ENCODE measurements at places on chromosomes 2 and 18.

- DNase-seq = peak; percentile 72
These were observed 6.5 kb downstream of the SPR start for GRCh38 chr2:72893594-72894319.

GRCh38 chr18:78999939-79000338 is 20.3 kb downstream of the SALL3 start:
- DNase-seq = no peak

GRCh38 chr2:189506514-189506976 is 65.3 kb downstream of the WDR75 start:
- peak; percentile 30 for DNase-seq

GRCh38 chr2:217616936-217617335 is 385.9 kb downstream of the TNS1 start:
- DNase-seq = no peak

- no peak for DNase-seq
These were observed 111.0 kb downstream of the LRRTM1 start for GRCh38 chr2:80193566-80193965.

DNA sequence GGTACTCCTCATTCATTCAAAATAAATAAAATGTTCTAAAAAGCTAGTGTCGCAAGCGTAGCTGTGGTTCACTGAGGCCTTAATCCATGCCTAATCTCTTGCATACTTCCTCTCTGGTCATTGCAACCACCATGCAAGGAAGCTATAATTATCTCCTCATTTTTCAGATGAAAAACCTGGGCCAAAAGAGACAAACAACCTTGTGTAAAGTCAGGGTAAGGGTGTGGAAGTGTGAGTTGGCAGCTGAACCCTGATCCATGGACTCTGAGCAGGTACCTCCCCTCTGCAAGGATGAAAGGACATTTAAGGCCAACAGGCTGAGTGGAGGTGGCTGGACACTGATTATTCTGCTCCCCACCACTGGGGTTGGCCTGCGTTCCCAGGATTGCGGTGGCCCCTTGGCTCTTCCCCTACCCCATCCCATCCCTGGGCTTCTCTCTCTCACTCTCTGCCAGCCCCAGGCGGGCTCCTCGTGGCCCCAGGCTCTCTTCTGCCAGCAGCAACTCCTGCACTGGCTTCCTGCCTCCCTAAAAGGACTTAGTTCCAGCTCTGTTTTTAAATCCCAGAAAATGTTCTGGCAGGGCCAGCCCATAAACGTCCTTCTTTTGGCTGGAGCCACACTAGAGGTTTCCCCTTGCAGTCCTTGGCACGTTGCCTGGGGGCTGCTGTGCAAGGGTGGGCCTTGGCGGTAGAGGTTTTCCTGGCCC is 72.0 kb upstream of the AFF3 start:
- DNase-seq = no peak

- no peak for DNase-seq
These were observed 47.3 kb downstream of the CABLES1 start for GRCh38 chr18:23182606-23183005.

- DNase-seq = peak; percentile 80
These were observed 1.1 kb downstream of the CASP8 start for GRCh38 chr2:201261471-201261870.

DNA sequence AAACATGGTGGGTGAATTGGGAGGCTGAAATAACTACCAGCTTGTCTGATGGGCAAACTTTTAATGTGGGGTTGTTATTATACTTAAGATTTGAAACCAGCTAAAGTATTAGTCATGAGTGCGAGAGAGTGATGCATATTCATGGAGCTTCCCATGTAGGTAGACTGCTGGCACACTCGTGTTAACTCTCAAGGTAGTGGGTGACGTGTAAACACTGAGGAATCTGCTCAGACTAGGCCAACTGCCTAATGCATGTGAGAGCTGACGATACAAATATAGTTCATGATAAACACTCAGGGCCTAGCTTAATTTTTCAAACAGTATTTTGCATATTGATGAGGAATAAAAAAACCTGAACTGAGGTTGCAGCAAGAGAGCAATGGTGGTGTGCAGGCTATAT is 1165.7 kb upstream of the PIK3C3 start:
- no peak for DNase-seq

DNA sequence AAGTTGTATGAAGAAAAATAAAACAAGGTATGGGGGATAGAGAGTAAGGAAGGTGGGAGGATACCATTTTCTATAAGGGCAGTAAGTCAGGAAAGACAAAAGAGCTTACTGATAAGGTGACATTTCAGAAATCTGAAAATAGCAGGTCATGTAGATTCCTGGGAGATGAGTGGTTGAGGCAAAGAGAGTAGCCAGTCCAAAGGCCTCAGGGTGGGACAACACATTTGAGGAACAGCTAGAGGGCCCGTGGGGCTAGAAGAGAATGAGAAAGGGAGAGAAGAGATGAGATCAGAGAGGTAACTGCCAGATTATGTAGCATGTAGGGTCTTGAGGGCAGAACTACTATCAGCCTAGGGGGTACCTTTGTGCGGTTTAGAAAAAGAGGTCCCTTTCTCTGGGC is 2.9 kb downstream of the CLHC1 start:
- DNase-seq = no peak

DNA sequence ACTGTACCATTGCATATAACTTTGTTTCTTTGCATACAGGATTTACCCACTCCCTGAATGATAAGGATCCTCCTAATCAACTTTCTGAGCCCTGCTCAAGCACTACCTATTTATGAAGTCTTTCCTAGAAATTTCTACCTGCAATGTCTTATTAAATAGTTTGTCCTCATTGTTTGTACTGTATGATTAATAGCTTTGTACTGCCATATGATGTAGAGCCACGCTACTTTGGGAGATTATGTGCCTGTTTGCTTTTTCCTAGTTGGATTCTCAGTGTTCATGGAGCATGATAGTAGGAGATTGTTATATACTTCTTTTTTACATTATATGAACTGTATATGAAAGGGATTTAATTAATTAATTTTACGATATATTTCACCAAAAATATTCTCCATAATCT is 327.1 kb upstream of the GALNT5 start:
- no peak for DNase-seq

DNA sequence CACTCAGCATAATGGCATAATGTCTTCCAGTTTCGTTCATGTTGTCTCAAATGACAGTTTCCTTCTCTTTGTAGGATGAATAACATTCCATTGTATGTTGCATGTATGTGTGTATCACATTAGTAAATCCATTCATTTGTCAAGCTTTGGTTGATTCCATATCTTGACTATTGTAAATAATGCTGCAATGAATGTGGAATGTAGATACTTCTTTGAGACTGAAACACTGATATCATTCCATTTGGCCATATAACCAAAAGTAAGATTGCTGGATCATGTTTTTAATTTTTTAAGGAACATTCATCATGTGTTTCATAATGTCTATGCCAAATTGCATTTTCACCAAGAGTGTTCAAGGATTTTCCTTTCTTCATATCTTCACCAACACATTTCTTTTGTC is 1711.4 kb upstream of the PIK3C3 start:
- no peak for DNase-seq

DNA sequence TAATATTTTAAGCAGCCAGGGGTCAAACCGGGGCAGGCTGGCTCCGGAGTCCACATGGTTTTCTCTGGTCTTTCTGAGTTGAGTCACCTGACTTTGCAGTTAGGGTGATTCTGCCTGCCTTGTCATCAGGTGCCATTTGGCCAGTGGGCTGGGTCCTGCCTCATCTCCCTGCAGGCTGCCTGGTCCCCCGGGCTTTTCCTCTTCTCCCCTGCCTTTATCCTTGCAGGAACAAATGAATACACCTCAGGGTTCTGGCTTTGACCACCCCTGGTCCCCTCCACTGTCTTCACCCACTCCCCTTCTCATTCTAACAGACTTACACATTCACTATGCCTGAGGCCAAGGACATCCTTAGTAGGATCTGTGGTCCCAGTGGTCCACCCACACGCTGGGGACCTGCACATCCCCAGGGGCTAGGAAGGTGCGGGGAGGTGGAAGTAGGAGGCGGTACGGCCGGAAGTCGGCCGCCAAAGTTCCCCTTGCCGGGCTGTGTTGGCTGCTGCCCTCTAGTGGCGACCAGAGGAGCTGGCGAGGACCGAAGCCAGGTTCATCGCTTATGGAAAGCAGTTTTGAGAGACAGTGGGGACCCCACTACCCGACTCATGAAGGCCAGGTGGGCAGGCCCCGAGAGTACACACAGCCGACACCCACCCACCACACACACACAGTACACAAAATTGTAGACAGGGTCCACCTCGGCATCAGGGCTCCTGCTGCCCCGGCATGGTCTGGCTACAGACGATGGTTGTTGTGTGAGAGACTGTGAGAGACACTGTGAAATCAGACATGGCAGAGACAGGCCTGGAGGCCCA is 6.3 kb upstream of the TEX261 start:
- peak; percentile 91 for DNase-seq

DNA sequence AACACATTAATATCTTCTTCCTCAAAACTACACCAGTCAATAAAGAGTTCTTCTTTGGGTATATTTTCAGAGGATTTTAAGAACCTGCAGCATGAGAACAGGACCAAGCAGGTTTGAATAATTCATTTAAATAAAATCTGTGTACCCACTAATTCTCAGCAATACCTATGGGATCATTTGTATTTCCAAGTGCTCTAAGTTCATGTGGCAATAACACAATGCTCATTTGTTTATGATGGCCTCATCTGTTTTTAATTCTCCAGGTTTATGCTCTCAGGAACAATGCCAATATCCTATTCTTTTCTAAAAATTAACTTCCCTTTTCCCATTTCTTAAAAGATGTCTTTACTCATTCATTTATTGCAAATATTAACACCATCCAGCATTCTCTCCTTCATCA is 264.7 kb downstream of the METTL4 start:
- no peak for DNase-seq

- DNase-seq = no peak
These were observed 776.1 kb upstream of the ID2 start for GRCh38 chr2:7905756-7906155.

- DNase-seq = no peak
These were observed 381.0 kb upstream of the ID2 start for GRCh38 chr2:8300905-8301304.

- DNase-seq = no peak
These were observed 31.6 kb upstream of the CASP10 start for GRCh38 chr2:201151127-201151981.

DNA sequence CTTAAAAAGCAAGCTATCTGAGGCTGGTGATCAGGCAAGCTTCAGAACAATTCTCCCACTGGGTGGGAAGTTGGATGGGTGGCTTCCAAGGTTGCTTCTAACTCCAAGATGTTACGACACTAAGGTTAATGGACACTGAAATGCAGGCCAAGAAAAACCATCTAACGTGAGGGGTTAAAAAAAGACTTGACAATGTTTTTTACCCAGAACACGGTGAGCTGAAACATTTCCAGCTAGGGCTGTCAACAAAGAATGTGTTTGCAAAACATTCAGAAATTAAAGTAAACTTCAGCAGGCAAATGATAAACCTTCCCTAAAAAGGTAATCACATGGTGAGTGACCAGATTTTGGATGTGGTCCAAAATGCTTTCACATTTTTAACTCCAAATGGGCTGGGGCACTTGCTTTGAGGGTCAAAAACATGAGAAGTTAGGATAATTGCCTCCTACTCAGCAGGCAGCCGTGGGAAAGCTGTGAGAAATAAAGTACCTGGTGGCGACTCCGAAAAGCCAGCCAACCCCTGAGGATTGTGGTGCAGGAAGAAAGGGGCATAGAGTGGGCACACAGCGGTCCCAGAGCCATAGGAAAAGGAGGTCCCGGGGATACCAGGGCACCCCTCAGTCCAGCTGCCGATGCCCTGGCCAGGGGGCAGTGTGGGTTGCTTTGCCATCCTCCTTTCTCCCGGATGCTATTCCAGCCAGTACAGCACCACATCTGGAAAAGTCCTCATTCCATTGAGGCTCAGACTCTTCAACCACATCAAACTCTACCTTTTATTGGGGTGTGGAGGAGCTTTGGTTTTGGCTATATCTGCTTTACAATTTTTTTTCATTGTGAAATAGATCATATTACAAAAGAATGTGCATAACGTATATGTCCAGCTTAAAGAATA is 90.0 kb upstream of the ATL2 start:
- DNase-seq = no peak

DNA sequence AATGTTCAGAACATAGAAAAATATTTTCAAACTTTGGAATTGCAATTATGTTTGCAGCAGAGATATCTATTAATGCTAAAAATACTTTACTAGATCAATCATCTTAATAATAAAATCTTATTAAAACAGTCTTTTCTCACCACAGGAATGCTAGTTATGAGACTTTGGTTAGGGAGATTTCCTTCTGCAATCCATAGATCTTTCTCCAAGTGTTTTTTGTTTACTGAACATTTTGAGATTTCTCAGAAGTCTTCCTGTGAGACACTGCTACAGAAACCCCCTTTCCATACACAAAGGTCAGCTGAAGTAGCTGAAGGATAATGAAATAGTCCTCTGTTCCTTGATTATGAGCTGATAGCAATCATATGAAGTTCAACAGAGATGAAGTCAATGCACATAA is 59.4 kb upstream of the RAPH1 start:
- no peak for DNase-seq

GRCh38 chr2:222033541-222033940 is 265.3 kb downstream of the PAX3 start:
- no peak for DNase-seq

- no peak for DNase-seq
These were observed 79.0 kb downstream of the LBH start for GRCh38 chr2:30310371-30310770.

- DNase-seq = no peak
These were observed 42.8 kb upstream of the CYTIP start for GRCh38 chr2:157486596-157487270.

GRCh38 chr2:41867553-41867952 is 180.3 kb upstream of the PKDCC start:
- DNase-seq = no peak

DNA sequence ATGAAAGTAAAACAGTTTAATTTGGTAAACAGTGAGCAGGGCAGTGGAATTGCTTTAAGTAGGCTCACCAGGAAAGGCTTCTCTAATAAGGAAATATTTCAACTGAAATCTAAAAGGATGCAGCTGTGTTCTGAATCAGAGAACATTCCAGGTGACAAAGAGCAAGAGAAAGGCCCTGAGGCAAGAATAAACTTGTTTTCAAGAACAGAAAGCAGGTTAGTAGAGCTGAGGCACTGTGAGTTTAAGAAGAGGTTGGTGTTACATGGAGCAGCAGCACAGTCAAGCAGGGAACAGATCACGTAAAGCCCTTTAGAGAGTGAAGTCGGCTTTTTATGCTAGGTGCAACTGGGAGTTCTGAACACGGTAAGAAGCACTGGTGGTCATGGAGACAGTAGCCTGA is 57.0 kb upstream of the SCN1A start:
- no peak for DNase-seq

GRCh38 chr2:138516030-138516704 is 14.6 kb downstream of the SPOPL start:
- no peak for DNase-seq

DNA sequence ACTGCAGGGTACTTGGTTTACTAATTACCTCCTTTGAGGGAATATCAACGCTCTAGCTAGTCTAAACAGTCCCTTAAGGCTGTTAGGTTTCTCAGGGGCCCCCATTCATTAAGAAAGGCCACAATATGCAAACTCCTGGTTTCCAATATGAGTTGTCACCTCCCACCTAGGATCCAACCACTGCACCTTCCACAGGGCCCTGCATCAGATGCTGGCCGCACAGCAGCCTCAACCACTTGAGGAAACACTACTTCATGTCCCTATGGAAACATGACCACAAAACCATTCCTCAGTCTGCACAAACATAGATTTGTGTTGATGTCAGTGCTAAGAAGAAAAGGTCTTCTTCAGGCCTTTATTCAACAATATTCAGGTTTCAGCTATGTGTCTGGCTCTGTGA is 40.9 kb downstream of the STAT4 start:
- DNase-seq = peak; percentile 56

GRCh38 chr2:14234911-14235310 is 397.6 kb upstream of the LRATD1 start:
- no peak for DNase-seq

- DNase-seq = no peak
These were observed 30.5 kb downstream of the CSRNP3 start for GRCh38 chr2:165500001-165500400.
